ENCODE measurements at places on chromosomes 3 and 15. TPM values are rescaled to one million over a fixed set of nuclear protein-coding genes. Genes with fewer than 3 reads are reported as not detected.
A peak's percentile ranks its signal among the peaks of the same experiment; 100 is the strongest.

DNA sequence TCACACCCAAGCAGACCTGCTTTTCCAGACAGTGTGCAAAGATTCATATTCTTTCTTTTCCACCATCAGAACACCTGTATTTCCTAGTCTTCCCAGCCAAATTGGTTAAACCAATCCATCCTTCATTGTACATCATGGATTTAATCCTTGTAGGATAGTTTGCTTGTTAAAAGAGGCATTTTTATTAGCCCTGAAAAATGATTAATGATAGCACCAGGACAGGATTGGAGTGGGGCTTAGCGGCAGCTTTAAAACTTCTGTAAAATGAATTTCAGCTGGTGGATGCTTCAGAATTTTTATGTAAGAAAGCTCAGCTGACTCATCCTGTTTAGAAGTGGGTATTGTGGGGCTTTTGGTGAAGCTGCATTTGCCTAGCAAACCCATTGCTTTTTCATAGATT, 36.1 kb upstream of the ARHGEF26 start:
- no peak for DNase-seq

- no peak for DNase-seq
These were observed 876.6 kb downstream of the TUSC7 start for GRCh38 chr3:117586161-117586560.

DNA sequence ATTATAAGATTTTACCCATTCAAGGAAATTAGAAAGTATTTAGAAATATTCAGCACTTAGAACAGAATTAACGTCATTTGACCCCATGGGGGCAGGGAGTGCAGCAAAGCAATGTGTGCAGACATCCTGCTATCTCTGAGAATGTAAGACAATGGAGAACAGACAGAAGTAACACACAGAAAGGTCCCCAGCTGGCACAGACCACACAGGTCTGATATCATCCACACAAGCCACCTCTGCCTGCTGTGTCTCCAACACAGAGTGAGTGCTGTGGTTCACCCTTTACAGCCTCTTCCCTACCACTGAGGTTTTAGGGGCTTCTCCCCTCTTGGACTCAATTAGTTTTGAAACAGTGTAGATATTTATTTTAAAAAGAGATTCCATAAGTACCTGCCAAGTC, 16.1 kb downstream of the TXNRD3 start:
- no peak for DNase-seq

- no peak for DNase-seq
These were observed 144.7 kb downstream of the OSBPL10 start for GRCh38 chr3:31836131-31837075.

GRCh38 chr3:39050029-39050428, 1.7 kb downstream of the SCN11A start:
- DNase-seq: no peak

- no peak for DNase-seq
These were observed 108.4 kb downstream of the PTPRG start for GRCh38 chr3:61669668-61670299.

- no peak for DNase-seq
These were observed 90.1 kb upstream of the EPHB3 start for GRCh38 chr3:184471439-184471838.

DNA sequence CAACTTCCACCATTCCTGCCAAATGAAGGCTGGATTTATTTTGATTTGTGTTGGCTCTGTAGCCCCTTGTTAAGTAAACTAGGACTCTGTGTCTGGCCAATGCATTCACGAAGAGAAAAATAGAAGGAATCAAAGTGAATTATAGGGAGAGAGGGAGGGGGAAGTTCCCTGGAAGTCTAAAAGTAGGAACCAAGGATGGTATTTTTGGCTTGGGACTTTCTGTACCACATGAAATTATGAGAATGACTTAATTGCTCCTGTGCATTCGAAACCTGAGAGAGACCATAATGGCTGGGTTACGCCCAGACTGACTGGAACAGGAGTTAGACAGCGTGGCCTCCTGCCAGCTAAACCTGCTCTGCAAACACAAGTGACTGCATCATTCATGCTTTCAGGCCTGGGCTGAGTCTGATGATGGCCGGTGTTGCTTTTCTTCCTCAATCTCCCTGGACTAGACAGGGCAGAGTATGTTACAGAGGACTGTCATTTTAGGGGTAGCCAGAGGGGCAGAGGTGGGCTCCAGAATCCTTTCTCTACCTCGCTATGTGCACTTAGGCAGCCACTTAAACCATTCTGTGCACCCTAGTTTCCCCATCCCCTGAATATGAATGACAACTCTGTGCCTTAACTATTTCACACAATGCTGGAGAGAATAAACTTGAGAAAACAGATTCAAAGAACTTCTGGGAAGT, 58.9 kb downstream of the MYO1E start:
- no peak for DNase-seq

- DNase-seq: peak; percentile 37
These were observed 25.3 kb downstream of the CMSS1 start for GRCh38 chr3:99842826-99843589.

- no peak for DNase-seq
These were observed 254.5 kb downstream of the NLGN1 start for GRCh38 chr3:173652093-173652492.

DNA sequence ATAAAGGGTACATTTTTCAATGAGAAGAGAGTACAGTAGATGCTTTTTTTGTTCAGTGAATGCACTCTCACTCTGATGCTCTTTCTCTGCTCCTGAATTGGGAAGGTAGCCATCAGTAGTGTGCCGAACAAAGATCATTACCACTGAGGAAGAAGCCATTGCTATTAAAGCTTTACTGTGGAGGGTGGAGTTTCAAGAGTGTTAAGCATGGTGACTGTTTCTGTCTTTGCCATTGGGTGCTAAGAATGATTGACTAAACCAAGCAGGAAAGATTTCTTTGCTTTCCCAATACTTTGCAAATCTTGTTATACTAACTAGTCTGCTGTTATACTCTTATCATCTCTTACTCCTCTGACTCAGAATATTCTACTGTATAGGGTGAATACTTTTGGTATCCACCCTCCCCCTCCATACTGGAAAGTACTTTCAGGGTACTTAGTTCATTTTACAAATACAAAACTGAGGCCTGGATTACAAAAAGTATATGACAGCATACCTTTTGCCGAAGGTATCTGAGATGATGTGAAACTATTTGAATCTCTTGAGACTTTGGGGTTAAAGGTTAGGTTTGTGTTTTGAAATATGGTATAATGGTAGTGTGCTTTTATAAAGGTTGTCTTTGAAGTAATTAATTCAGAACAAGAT, 1.7 kb downstream of the RAB11A start:
- peak; percentile 38 for DNase-seq

DNA sequence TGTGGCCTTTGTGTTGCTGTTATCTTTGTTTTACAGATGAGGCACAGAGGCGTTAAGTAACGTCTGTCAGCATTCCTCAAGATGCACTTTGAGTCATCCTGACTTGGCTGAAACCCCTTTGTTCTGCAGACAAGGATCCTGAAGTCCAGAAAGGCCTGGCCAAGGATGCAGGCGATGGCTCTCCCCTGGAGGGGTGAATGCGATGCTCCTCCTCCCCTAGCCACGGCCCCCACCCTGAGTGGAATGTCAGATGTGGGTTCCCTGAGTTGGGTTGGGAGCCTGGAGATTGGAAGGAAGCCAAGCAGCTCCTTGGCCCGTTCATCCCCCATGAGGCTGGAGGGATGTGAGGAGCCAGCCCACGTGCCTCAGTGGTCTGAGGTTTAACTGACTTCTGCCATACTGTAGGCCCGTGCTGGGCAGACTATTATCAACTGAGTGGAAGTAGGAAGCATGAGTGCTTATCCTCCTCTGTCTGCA, 43.3 kb downstream of the POMGNT2 start:
- peak; percentile 44 for DNase-seq

DNA sequence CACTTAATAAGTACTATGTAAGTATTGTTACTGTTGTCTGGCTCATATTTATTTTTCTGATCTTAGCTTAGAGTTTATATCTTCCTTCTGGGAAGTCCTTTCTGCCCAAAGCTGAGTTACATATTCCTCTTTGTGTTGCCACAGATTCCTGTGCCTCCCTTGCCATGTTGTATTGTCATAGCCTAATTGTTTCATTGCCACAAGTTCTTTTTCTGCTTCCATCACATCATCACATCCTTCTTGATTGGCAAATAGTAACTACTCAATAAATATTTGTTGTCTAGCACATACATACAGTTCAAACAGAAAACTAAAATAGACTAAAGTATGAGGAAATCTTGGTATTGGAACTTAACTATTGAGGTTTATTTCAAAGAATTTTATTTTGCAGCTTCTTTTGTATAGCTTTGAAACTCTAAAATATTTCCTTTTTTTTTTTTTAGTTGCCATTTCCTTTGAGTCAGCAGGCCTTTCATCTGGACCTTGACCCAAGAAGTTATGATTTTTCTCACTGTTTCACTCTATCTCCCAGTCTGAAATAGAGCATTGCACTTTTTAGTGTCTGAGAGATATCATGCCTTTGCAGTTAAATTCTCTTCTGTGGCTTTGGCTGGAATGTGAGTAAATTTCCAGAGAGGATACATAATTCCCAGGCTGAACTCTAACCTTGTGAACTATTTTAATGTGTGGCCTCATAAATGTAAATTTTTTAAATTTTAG, 98.2 kb downstream of the ZNF609 start:
- no peak for DNase-seq

DNA sequence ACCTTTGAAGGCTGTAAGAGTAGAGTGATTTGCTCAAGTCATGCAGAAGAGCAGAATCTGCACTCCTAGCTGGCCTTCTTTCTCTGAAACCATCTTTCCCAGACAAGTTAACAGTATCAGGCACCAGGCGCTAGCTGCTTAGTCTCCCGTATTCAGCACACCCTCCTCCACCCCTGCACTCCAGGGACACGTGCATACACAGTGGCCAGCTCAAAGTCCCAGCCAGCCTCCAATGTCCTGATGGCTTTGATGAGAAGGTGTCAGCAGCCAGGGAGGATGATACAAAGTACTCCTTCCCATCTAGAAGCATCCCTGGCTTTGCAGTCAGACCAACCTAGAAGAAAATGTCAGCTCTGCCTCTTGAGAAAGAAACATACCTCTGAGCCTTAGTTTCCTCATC, 177.8 kb downstream of the ADAMTS17 start:
- no peak for DNase-seq

DNA sequence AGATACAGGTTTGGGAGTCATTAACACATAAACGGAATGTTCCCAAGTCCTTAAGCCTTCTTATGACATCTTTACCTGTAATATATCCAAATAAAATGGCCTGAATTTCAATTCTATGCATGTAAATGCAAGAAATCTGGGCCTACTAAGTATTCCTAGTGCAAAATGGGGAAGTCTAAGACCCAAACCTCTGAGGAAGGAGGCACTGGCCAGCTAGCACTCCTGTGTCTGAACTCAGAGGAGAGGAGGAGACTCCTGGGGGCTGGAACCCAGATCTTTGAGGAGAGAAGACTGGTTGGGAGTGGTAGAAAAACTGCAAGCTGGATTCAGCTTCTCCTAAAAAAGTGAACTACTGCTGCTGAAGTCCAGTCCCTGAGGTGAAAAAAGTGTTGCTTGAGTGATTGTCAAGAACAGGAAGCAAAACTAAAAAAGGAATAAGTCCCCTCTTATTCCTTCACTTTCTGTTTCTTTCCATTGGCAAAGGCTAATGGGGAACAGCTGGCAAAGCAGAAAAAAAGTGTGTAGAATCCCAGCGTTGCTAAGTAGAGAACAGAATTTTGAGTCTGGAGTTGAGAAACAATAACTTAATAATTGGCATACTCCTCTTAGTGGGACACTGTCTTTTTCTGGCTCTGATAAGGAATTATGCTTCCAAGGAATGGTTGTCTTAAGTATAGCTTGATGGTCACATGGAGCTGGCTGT, 54.8 kb upstream of the ATP2C1 start:
- DNase-seq: no peak

DNA sequence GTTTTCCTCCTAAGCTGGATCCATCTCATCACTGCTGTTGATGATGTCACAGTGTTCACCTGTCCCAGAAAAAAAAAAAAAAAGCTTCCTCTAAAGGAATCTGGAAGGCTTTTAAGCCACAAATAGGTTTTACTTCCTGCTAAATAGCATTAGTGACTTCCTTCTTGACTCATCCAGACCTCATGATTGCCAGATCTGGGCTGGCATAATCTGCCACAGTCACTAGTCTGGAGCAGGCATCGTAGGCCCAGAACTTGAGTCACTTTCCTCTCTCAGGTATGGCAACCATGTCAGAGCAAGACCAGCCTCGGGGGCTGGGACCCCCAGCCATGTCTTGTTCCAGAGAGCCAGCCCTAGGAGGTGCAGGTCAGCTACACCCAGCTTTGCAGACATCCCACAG, 266.5 kb upstream of the CADM2 start:
- no peak for DNase-seq

DNA sequence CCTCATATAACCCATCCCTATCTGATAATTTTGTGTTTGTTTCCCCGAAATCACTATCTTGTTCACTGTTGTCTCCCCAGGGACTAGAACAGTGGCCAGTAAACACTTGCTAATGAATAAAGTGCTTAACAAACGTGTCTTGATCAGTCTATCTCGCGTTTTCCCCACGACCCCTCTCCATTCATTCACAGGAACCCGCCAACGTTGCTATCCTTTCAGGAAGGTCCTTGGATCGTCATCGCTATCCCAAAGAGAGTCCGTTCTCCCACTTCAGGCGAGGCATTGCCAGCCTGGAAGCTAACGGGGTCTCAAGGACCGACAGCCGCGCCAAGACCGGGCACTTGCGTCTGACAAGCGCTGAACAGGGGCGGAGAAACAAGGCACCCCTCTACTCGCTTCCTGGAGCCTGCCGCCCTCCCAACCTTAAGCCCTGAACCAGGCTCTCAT, 344 bp downstream of the LINS1 start:
- no peak for DNase-seq

DNA sequence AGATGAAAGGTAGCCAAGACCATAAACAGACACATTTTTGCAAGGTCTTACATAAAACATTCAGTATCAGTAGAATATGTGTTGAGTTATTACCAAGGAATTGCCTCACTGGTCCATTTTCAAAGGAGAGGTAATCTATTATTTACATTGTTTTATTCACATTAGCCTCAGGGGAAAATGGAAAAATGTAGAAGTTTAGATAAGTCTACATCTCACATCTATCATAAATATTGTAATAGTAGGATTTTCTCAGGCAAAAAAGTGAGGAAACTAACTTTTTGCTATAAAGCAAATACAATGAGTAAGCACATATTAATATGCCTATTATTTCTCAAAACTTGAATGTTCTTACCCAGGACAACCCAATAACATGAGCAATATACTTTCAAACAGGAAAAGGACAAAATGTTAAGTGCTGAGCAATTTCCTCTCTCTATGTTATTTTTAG, 184.6 kb upstream of the AGTR1 start:
- DNase-seq: no peak

The PIF1 gene
- polyA plus RNA-seq: 12.4 TPM

The NPAP1 gene
- not detected for polyA plus RNA-seq

The RLBP1 gene
- polyA plus RNA-seq: not detected

The FGF12 gene
- polyA plus RNA-seq: 0.18 TPM

The TPRG1 gene
- 1.8 TPM for polyA plus RNA-seq

The TTLL13 gene
- 0.06 TPM for polyA plus RNA-seq

The CP gene
- not detected for polyA plus RNA-seq

The TMEM202 gene
- polyA plus RNA-seq: not detected
